ENCODE measurements at places on chromosomes 13 and 19. TPM values are rescaled to one million over a fixed set of nuclear protein-coding genes. Genes with fewer than 3 reads are reported as not detected.
A peak's percentile ranks its signal among the peaks of the same experiment; 100 is the strongest.

DNA sequence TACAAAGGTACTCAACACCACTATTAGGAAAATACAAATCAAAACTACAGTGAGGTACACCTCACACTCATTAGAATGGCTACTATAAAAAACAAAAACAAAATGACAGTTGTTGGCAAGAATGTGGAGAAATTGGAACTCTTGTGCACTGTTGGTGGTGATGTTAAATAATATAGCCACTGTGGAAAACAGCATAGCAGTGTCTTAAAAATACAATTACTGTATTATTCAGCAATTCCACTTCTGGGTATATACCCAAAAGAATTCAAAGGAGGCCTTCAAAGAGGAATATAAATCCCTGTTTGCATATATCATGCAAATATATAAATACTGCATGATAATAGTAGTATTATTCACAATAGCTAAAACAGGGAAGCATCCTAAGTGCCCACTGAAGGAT is 66.8 kb downstream of the CDK8 start:
- DNase-seq = no peak

DNA sequence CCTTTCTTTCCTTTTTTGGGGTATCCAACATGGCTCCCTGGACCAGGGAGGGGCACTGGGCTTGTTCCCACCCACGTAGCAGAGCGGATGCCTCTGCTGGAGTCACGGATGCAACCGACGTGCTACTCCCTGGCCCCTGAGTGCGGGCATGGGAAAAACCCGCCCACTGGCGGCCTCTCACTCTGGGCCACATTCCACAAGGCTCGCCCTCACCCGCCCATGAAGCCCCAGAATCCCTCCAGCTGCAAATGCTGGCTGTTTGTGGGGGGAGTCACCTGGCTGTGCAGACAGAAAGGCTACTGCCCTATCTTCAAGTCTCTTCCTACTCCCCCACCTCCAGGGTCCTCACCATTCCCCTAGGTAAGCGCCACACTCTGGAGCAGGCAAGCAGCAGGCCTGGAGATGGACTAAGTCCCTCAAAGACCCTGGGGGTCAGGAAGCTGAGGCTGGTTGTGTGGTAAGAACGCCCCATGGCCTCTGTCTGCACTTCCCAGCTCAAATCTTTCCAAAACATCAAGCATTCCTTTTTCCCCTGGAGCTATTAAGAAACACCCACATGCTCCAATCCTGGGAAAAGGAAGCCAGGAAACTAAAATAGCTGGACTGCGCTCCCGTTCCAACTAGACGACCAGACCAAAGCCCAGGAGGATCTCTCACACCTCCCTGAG is 17.9 kb upstream of the EPHX3 start:
- peak; percentile 81 for DNase-seq

- DNase-seq = no peak
Observed at GRCh38 chr13:67372868-67373464, 142.8 kb upstream of the PCDH9 start.

DNA sequence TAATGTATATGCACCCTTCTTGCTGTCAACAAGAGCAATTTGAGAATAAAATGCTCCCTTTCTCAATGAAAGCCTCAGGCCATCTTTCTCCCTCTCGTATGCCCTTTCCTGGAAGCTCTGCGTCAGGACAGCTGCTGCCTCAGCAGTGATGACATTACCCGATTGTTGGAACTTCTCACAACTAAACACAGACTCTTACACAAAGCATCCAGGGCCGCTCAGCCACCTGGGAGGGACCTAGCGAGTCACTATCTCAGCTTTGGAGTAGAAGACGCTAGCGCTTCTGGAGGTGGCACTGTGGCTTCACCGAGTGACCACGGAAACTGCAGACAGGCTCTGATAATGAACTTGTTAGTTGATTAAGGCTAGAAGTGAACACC is 153.2 kb upstream of the SOX1 start:
- no peak for DNase-seq

DNA sequence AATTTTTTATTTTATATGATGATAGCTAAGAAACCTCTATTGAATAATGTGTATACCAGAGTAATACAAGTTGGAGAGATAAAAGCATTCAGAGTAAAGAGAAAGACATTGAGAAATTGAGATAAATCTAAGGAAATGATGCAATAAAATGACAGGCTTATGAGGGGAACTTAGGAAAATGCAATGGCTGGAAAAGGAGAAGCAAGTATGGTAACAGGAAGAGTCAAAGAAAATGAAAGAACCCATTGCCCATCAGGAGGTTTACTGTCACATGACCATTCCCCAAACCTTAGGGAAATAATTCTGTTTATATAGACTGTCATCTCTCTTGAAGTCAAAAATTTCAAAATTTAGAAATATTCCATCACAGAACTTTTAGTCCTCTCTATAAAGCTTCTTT is 808.0 kb upstream of the PRR20A start:
- DNase-seq = no peak

- no peak for DNase-seq
Observed at GRCh38 chr13:93794197-93794885, 567.7 kb downstream of the GPC6 start.

DNA sequence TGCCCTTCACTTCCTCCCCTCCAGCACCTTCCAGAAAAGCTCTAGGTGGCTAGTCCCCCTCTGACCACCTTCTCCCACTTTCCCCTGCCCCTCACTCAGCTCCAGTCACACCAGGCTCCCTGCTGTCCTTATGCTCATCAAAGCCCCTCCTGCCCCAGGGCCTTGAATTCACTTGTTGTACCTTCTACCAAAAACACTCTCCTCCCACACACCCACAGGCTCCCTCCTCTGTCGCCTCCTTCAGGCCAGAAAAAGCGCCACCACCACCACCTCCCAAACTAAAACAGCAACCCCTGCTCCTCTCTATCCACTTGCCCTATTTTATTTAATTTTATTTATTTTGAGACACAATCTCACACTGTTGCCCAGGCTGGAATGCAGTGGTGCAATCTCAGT is 4.8 kb upstream of the CEACAM16 start:
- DNase-seq = no peak

DNA sequence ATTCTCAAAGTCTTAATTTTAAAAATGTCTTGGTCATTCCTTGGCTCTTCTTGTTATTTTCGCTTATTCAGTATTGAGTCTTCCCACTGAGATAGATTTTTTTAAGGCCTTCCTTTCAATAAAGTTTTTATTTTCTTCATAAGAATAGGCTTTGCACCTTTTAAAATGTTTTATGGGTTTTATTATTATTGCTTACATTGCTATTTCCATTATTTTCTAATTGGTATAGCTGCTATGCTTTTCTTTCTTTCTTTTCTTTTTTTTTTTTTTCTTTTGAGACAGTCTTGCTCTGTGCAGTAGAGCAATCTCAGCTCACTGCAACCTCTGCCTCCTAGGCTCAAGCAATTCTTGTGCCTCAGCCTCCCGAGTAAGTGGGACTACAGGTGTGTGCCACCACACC is 195.7 kb downstream of the PDS5B start:
- DNase-seq = no peak

- DNase-seq = no peak
Observed at GRCh38 chr13:114222461-114222968, 12.2 kb upstream of the CDC16 start.

DNA sequence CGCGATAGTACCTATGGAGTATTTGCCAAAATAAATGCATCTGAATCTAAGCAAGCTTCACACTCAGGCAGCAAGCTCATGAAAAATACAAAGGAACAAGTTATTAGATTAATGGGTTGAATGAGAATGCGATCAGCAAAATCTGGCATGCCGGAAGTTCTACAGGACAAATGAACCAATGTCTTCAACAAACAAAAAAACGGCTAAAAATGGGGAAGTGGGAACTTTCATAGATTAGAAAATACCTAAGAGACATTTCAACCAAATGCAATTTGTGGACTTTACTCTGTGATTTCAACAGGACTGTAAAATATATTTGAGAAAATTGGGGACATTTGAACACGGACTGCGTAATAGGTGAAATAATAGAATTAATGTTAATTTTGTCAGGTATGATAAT is 22.4 kb upstream of the RNASEH2B start:
- DNase-seq = no peak

Gene TSSK6
- 0.68 TPM for total RNA-seq

Gene ELSPBP1
- not detected for total RNA-seq

Gene SKA3
- 7.5 TPM for total RNA-seq

Gene LACC1
- total RNA-seq = 14.1 TPM

Gene FFAR3
- not detected for total RNA-seq

Gene CYP2A6
- total RNA-seq = not detected
